ENCODE measurements at places on chromosomes 7 and 10.
A peak's percentile ranks its signal among the peaks of the same experiment; 100 is the strongest.

DNA sequence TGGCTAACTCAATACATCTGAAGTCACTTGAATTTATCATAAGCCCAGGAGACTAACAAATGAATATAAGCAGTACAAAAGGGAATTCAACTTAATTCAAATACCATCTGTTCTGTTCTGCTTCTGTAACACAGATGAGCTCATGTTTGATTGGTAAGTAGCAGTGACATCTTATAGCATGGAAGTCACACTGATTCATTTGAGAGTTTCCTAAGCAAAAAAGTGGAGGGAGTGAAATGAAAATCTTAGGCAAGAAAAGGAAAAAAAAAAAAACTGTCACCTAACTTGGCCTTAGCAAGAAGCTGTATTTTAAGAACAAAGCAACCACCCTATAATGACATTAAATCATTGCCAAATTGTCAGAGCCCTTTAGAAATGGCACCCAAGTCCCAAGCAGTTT, 49.5 kb downstream of the SMURF1 start:
- no peak for DNase-seq

GRCh38 chr10:80144067-80144695, 11.7 kb downstream of the PLAC9 start:
- DNase-seq = peak; percentile 11

GRCh38 chr10:35938160-35938559, 296.1 kb upstream of the FZD8 start:
- DNase-seq = no peak

- no peak for DNase-seq
Measured at GRCh38 chr7:25090374-25090773, 34.7 kb downstream of the CYCS start.

GRCh38 chr7:96349572-96349971, 27.7 kb upstream of the SLC25A13 start:
- DNase-seq = no peak

DNA sequence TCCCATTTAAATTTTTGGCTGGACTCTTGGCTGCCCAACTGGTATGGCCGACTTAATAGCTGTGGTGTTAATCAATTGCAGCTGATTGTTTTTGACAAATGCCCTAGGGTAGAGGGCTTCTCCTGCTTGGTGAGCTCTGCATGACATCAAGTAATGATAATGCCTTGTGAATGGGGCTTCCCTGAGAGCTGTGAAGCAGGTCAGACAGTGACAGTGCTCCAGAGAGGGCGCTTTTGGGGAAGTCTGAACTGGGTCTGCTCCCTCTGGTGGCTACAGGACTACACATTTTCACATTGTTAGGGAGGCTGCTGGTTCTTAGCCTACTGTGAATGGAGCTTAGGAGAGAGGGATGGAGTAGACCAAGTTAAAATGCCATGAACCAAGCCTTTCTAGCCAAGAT, 98.8 kb downstream of the SDK1 start:
- DNase-seq = peak; percentile 33

- DNase-seq = no peak
Measured at GRCh38 chr7:155746188-155746587, 66.1 kb downstream of the SHH start.

Data from A172 (cell line).